ENCODE measurements at places on chromosomes 16 and 17. TPM values are rescaled to one million over a fixed set of nuclear protein-coding genes. Genes with fewer than 3 reads are reported as not detected.

GRCh38 chr16:21600031-21600773, 825 bp downstream of the METTL9 start:
- DNase-seq, result peak; percentile 53

The WFIKKN2 gene
- polyA plus RNA-seq, result not detected

The FSCN2 gene
- 0.13 TPM for polyA plus RNA-seq

The TNP2 gene
- not detected for polyA plus RNA-seq

GRCh38 chr16:58661199-58661830, 23.3 kb downstream of the SLC38A7 start:
- peak; percentile 87 for DNase-seq

The RASL10B gene
- 7.1 TPM for polyA plus RNA-seq

- no peak for DNase-seq
Measured at GRCh38 chr16:14304891-14305460, 233.9 kb downstream of the MRTFB start.
